ENCODE measurements at places on chromosomes 3 and 15.

DNA sequence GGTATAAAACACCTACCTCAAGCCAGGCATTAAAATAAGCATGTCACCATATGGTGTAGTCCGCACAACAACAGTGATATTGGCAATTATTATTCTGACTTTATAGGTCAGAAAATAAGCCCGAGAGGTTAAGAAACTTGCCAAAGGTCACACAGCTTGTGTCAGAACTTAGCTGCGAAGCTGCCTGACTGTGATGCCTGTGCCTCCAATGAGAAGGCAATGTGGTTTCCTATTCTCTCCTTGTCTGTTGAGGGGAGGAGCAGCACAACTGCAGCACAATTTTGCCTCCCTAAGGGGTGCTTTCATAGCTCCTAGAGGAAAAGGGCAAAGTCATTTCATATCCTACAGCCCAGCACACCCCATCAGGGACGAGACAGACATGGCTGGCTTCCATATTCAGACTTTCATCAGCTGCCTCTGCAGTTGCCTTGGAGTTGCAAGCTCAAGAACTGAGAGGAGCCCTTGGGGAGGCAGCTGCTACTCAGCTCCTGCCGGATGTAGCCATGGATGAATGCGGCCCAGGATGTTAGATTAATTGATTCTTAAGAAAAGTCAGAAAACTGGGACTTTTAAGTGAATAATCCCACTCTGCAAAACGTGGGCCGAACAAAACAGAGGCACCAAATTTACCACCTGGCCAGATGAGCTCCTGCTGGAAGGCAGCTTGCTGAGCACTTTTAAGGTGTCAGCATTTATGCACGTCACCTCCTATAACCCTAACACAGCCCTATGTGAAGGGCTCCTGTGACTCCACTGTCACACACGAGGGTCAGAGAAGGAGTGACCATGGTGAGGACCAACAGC lies 38.5 kb downstream of the MYO5C start:
- DNase-seq = no peak

- DNase-seq = no peak
These were observed 25.8 kb upstream of the TGM5 start for GRCh38 chr15:43292375-43293078.

- no peak for DNase-seq
These were observed 133.6 kb upstream of the RASGRP1 start for GRCh38 chr15:38698254-38698653.

- DNase-seq = no peak
These were observed 106.3 kb upstream of the DLG1 start for GRCh38 chr3:197404754-197405153.

DNA sequence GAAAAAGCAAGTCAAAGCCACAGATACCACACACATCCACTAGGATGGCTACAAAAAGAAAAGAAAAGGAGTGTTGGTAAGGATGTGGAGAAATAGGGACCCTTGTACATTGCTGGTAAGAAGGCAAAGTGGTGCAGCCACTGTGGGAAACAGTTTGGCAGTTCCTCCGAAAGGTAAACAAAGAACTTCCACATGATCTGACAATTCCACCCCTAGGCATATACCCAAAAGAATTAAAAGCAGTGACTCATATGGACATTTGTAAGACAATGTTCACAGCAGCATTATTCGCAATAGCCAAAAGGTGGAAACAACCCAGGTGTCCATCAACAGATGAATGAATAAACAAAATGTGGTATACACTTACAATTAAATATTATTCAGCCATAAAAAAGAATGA lies 22.2 kb upstream of the GMPPB start:
- no peak for DNase-seq

DNA sequence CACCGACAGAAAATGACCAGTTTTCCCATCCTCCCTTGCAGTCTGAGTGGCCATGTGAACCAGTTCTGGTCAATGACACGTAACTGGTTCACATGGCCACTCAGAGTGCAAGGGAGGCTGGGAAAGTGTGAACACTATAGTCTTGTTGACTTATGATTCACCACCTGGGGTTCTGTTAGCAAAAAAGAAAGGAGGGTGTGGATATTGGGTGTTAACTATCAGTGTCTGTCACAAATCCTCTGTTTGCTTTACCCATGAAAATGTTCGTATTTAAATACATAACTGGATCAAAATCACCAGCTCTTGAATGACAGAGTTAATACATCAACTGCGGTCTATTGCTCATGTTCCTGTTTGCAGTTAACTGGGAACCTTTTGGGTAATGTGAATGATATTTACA lies 92.3 kb downstream of the ADAMTSL3 start:
- no peak for DNase-seq

DNA sequence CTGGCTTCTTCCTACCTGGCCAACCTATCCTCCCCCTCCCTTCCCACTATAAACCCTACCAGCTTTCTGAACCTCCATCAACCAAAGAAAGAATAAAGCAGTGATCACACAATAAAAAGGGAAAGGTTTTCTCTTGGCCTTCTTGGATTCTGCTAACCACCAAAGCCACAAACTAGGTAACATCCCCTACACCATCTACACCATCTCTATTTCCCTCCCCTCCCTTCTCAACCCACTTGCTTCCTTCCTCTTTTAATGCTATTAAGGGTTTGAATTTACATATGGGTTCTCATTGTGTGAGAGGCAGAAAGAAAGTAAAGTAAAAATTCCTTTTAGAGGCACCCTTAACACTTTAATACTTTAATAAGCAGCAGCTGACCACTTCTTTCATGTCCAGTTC lies 25.8 kb upstream of the RSL24D1 start:
- DNase-seq = no peak

DNA sequence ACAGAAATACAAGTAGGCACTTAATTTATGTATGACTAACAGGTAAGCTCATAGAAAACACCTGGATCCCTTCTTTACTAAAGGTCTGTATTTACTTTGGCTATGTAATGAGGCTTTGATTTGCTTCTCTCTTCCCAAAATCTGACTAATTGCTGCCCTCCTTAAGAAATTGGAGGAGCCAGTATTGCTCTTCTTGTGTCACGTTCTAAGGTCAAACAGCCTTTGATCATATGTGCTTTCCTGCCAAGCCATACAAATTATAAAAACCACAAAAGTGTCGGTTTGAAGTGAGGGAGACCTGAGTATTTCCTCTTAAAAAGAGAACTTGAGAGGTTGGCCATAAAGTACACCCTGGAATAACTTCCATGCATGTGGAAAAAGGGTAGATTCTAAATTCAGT lies 112.1 kb upstream of the MB21D2 start:
- DNase-seq = no peak

GRCh38 chr3:82080261-82080660 lies 318.8 kb upstream of the GBE1 start:
- DNase-seq = no peak

DNA sequence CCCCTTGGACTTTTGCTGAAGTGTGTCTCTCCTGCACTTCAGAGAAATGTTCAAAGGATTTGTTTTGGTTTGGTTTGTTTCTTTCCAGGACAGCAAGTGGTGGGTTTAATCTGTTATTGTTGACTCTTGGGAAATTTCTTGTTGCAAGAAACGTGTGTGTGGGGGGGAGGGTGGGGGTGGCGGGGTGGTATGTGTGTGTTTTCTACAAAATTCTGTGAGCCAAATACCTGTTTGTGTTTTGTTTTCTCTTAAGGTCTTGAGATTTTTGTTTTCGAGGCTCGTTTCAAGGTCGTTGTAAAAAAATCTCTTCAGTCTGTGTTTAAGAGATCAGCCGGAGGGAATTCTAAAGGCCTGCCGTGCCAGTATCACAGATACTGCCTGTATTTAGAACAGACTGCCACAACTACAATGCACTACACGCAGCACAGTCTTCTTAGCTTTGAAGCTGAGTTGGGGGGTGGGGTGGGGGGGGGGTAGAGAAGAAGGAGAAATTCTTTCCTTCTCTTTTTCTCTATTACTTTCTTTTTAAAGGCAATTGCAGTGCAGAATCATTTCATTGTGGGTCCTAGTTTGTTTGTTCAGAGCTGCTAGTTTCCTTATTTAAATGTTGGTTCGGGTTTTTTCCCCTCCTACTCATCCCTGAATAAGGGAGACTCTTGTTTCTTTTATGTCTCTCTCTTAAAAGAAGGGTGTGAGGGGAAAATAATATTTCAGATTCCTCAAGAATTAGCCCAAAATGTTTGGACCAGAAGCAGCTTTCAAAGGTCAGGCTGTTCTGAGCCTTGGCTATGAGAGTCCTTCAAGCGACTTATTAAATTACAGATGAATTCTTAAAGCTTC lies 1.4 kb upstream of the BCL6 start:
- no peak for DNase-seq

DNA sequence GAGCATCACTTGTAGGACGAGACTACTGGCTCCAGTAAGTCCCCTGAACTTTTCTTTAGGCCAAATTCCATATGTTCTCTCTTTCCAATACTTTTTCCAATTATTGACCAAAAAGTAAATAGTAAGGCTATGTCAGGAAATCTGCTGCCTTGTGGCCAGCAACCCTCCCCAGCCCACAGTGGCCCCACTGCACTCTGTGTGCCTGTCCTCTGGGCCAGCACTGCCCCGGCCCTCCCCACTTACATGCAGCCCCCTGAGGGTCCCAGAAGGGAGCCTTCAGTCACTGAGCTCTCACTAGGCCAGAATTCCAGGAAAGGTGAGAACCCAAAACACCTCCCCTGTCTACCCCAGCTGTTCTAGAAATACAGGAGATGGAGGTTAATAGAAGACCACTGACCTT lies 21.3 kb upstream of the ALDH1A3 start:
- no peak for DNase-seq

GRCh38 chr15:41773332-41773728 lies 954 bp upstream of the MAPKBP1 start:
- DNase-seq = no peak

DNA sequence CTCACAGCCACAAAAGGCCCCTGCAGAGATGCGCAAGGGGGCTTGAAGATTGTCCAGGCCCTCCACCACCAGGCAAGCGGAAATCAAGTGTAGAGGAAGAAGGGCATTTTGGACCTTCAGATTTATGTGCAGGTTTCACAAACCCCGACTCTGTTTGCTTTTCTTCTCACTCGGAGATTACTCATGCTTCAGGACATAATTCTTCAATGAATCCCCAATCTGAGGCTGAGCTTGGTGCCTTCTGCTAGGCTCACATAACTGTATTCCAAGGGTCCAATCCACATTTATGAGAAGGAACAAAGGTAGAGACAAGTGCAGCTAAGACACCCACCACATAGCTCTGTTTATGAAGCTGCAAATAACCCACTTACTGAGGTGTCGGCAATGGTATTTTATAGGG lies 50.6 kb upstream of the NMNAT3 start:
- no peak for DNase-seq

DNA sequence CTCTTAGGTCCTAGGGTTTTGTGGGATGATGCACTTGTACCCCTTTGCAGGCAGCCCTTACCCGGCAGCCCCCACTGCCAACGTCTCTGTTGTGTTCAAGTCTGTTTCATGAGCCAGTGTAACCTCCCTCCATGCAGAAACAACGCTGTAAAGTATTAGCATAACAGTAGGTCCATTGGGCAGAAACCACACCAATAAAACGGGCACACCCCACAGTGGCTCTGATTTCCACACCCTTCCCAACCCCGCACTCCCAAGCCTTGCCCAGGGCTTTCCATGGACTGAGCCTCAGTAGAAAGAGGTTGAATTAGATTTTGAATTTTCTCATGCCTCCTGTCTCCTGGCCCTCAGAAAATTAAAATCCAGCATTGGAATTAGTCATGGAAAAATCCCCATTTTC lies 124.5 kb downstream of the CACNA1D start:
- DNase-seq = no peak

DNA sequence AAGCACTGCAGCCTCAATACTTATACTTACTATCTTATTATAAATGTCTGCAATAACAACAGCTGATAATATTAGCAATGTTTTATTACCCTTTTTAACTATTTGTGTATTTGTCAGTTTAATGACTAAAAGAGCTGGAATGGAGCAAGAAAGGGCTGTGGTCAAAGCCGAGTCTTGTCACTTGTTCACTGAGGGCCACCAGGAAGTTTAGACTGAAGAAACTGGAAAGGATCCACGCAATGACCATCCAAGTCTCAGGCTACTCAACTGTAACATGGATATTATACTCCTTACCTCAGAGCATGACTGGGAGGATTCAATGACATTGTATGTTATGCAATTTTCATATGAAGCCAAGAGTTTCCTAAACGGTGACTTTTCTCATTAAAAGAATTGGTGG lies 90.4 kb downstream of the TJP1 start:
- no peak for DNase-seq

DNA sequence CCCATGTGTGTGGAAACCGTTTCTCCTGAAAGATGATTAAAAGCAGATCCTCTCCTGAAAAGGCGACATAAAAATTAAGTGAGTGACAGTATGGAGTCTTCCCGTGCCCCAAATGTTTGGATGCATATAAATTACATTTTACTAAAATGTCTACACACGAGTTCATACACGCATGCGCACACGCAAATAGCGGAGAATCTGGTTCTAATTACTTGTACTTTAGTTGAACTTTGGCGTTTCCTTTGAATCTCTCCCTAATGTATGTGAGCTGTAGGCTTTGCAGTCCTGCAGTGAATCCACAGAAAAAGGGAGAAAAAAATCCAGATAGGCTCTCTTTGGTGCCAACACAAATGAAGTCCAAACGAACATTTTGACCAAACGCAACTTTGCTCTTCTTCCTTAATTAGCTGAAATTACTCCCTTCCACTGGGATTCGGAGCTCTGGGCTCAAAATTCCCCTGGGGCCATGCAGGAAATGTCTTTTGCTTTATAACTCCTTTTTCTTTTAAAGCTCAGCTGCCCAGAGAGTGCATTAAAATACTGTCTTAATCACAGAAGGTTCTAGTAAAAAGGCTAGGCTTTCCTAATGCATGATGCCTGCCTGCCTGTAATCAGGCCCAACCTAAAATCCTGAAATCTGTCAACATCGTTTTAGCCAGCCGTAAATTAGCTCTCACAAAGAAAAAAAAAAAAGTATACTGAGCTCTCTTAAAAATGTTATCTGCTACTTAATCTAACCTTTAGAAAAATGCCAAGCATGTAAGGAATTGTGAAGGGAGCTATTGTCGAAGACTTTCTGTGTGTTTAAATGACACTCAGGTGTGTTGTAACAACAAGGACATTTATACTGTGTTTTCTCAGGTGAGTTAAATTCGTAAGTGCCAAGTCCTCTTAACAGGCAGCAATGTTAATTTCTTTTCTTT lies 26.2 kb downstream of the RARB start:
- no peak for DNase-seq

GRCh38 chr15:91445695-91446228 lies 345.7 kb downstream of the SV2B start:
- no peak for DNase-seq

GRCh38 chr3:53744351-53744750 lies 101.9 kb downstream of the CHDH start:
- no peak for DNase-seq

- no peak for DNase-seq
These were observed 83.3 kb downstream of the ADCY5 start for GRCh38 chr3:123365450-123366143.

DNA sequence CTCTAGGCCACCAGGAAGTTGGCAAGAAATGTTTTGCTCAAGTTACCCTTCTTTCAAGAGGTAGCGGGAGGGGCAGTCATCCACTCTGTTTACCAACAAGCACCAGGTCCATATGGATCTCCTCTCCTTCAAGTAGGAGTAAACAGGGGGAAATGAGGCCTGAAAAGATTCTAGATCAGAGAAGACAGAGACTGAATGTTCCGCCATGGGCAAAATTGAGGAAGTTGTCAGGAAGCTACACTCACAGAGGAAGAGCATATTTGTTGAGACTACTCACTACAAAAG lies 81.6 kb downstream of the KLF15 start:
- no peak for DNase-seq
